ENCODE measurements at places on chromosomes 3 and 15.

GRCh38 chr15:77863491-77864105 is 213.9 kb downstream of the TBC1D2B start:
- no peak for DNase-seq
- no peak overlapping the region for H3K27ac ChIP-seq
- H3K4me3 ChIP-seq: no peak overlapping the region
- H3K4me1 ChIP-seq: no peaks in the 10 kb centered on the region
- H3K27me3 ChIP-seq: no peaks in the 10 kb centered on the region
- H3K36me3 ChIP-seq: no peaks in the 10 kb centered on the region

DNA sequence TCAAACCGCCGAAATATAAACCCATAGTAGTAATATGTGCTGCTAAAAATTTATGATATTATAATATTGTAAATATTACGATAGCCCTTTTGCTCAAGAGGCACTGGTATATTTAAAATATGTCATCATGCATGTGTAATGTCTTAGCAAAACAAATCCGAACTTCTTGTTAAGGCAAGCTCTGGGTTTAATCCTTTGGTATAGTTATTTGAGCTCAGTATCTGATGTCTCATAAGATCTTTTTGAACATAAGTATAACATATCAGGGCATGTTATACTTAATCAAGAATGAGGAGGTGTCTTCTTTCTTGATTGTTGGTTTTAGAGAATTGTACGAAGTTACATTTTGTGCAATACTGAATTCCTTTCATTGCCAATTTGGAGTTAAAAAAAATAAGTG is 154.1 kb upstream of the CBLB start:
- no peak overlapping the region for H3K27ac ChIP-seq
- H3K27me3 ChIP-seq: no peaks in the 10 kb centered on the region
- no peaks in the 10 kb centered on the region for H3K36me3 ChIP-seq
- H3K4me3 ChIP-seq: no peak overlapping the region
- no peak for DNase-seq
- H3K4me1 ChIP-seq: no peaks in the 10 kb centered on the region

GRCh38 chr3:152209776-152210175 is 59.0 kb upstream of the MBNL1 start:
- no peaks in the 10 kb centered on the region for H3K27me3 ChIP-seq
- no peak for DNase-seq
- no peak overlapping the region for H3K27ac ChIP-seq
- H3K4me1 ChIP-seq: no peaks in the 10 kb centered on the region
- no peak overlapping the region for H3K4me3 ChIP-seq
- no peaks in the 10 kb centered on the region for H3K36me3 ChIP-seq

DNA sequence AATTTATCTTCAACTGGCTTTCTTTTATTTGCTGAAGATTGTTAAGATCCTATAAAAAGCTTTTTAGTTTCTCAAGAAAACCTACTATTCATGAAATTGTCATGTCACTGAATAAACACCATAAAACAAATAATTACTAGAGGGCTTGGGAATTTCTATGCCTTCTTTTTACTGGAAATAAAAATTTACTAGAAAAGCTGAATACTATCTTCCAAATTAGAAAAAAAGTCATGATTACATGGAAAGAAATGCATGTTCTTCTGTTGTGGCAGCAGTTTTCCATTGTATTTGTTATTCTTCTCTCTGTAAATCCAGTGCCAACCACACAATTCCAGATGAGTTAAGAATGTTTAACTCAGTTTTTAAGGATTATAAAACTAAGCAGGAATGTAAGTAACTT is 153.8 kb downstream of the RAP2B start:
- DNase-seq: no peak
- no peak overlapping the region for H3K4me3 ChIP-seq
- H3K27ac ChIP-seq: no peak overlapping the region
- no peaks in the 10 kb centered on the region for H3K4me1 ChIP-seq
